ENCODE measurements at places on chromosomes 3 and 15.

- no peak for DNase-seq
Observed at GRCh38 chr15:57307527-57308169, 68.7 kb upstream of the CGNL1 start.

GRCh38 chr3:122057671-122058070 lies 2.5 kb downstream of the CD86 start:
- no peak for DNase-seq

- no peak for DNase-seq
Observed at GRCh38 chr3:138781012-138781470, 53.7 kb downstream of the PIK3CB start.

DNA sequence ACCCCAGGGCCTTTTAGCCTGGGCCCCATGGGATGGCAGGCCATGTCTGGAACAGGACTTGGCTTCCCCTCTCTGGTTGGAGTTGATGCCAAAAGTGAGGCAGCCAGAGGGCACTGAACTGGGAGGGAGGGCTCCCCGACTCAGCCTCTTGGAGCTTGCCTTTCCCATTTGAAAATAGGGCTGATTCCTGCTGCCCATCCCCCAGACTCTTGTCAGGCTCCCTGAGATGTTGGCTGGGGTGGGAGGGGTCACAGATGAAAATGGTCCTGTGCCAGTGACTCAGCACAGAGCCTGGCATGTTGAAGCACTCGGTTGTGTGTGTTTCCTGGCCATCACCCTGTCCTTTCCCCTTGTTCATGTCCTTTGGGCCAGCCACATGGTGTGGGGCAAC lies 6.6 kb downstream of the PPCDC start:
- peak; percentile 43 for DNase-seq

DNA sequence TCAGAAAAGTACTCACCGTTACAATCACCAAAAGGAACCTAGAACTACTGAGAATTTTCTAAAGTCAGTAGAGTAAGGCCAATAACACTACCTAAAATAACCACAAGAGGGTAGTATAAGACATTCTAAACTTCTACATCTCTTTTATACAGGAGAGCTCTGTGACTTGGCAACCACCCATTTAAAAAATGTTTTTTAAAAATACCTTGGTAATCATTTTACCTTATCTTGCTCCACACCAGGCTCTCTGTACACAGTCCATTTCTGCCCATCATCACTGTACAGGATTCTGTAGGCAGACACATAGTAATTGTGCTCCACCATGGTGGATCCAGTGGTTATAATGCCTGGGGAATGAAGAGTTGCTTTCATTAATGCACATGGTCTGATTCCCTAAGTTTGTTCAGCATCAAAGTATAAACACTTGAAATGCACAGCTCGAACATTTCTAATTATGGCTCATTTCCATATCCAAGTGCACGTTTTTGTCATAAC lies 54.5 kb downstream of the ST3GAL6 start:
- DNase-seq: no peak

DNA sequence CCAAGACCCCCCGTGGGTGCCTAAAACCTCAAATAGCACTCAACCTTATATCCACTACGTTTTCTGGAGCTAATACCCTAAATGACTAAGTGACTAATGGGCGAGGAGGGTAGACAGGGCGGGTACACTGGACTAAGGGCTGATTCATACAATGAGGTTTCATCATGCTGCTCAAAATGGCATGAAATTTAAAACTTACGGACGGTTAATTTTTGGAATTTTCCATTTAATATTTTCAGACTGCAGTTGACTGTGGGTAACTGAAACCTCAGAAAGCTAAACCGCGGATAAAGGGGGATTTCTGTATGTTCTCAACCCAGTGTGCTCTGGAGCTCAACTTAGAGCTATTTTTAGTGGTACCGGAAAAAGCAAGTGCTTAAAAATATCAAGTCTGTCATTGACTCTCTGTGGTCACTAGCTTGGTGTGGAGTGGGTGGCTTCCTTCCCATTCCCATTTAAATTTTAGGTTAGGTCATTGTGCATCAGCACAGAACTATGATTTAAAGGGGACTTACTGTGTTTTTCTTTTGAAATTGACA lies 72.9 kb downstream of the LRRC28 start:
- no peak for DNase-seq

DNA sequence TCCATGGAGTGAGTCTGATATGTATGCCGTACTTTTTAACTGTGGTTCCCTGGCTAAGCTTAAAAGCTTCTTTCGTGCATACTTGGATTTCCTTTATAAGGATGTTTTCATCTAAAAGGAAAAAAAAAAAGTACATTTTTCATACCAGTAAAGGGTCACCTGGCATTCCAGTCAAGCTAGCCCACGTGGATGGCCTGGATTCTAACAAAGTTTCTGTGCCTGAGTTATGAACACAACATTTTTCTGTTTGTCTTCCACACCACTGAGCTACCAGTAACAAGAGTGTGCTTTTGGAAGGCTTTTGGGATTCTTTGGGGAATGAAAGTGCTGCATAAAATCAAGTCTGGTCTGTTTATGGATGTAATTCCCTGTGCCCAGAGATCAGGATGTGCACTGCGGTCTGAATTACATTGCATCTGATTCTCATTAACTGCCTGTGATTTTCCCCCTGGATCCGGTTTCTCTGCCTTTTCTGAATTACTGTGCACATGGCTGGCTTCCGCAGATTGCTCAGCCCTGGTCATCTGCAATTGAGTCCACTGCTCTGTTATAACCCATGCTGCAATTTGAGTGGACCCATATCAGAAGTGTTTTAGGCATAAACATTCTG lies 38.2 kb upstream of the MAGI1 start:
- DNase-seq: no peak

- DNase-seq: no peak
Observed at GRCh38 chr3:151300539-151300938, 16.1 kb downstream of the GPR87 start.

DNA sequence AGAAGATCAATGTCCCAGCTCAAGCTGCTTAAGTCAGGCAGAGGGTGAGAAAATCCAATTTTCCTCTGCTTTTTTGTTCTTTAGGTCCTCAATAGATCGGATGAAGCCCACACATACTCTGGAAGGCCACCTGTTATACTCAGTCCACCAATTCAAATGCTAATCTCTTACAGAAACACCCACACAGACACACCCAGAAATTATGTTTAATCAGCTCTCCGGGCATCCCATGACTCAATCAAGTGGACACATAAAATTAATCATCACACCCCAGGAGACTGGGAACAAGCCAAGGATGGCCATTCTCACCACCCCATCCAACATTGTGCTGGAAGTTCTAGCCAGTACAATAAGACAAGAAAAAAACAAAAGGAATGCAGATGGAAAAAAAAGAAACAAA lies 67.8 kb upstream of the SLC24A5 start:
- no peak for DNase-seq

- no peak for DNase-seq
Observed at GRCh38 chr3:4894891-4895530, 84.2 kb upstream of the BHLHE40 start.

DNA sequence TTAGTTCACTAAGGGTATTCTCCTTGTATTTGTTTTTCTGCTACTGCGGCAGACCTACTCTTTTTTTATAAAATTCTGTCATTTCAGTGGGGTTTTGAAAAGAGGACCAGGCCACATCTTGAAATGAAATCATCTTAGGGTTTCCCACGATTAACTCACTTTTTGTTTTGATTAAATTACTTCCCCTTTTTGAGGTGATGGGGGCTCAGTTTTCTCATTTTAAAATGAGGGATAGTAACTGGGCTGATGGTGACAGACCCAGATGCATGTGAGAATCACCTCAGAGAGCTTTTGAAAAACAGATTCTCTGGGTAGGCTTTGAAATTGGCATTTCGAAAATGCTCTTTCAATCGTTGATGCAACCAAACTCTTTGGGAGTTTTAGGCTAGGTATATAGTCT lies 24.2 kb downstream of the UBE2Q2 start:
- no peak for DNase-seq

GRCh38 chr3:148878095-148878494 lies 13.0 kb downstream of the CPA3 start:
- no peak for DNase-seq

- peak; percentile 27 for DNase-seq
Observed at GRCh38 chr15:74383695-74384565, 16.5 kb upstream of the CYP11A1 start.

GRCh38 chr3:22377421-22377820 lies 626.4 kb upstream of the ZNF385D start:
- DNase-seq: no peak

DNA sequence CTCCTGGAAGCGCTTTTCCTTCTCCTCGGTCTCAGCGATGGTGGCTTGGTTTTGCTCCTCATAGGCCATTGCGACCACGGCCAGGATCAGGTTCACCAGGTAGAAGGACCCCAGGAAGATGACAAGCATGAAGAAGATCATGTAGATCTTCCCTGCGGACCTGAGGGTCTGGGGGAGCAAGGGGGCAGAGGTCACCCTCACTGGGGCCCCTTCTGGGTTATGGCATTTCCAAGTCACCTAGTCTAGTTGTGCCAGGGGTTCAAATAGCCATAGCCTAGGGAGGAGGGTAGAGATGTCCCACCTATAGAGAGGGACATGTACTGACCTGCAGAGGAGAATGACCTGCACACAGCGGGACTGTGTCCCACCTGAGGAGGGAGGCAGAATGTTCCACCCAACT lies 43.5 kb downstream of the SCN5A start:
- no peak for DNase-seq

DNA sequence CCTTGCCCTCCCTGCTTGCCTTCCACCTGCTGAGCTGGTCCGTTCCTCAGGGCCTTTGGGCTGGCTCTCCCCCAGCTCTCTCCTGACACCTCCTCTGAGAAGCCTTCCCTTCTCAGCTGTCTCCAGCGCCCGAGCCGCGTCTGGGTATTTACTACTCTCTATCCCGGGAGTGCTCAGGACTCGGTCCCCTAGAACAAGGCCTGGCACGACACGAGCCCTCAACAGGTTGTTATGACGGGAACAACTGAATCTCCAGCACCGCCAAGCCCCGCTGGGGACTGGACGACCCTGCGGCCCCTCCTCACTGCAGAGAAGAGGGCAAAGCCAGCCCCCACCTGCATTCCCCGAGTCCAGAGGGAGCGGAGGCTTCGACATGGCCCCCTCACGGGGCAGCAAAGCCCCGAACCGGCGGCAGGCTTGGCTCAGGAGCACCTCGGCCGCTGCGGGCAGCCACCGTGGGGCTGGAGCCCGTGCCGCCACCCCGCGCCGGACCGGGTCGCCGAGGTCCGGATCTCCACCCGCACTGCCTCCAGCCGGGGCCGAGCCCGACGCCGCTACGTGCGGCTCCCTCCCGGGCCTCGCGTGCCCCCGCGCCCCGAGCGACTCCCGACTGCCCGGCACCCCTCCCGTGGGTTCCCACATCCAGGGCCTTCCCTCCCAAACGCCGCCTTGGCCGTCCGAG lies 792 bp downstream of the TPRA1 start:
- DNase-seq: no peak

DNA sequence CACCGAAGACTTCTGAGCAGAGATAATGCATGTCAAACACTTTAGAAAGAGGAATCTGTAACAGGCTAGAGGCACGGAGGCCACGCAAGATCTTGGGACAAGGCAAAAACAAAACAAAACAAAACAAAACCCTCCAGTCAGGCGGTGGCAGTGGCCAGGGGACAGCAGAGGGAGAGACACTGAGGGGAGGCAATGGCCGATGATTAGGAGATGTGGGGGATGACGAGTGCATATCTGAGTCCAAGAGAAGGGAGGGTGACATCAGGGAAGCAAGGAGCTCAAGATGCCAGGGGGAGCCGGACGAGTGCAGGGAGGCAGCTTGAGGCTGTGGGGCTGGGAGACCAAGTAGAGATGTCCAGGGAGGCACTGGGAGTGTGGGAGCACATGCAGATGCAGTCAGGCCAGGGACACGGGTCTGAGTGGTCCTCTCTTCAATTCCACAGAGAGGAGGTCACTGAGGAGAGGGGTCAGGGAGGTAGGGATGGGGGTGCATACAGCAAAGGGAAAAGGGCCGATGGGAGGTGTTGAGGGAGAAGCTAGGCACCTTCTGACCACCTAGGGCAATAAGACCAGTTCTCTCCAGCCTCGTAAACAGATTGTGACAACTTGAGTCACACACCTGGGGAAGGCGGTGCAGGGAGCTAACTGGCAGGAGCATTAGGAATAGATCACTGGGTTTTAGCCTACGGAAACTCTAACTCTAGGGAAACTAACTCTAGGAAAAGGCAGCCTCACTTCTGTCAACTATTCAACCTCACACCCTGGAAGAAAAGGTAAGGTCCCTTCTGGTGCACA lies 29.6 kb downstream of the SLCO2A1 start:
- no peak for DNase-seq

DNA sequence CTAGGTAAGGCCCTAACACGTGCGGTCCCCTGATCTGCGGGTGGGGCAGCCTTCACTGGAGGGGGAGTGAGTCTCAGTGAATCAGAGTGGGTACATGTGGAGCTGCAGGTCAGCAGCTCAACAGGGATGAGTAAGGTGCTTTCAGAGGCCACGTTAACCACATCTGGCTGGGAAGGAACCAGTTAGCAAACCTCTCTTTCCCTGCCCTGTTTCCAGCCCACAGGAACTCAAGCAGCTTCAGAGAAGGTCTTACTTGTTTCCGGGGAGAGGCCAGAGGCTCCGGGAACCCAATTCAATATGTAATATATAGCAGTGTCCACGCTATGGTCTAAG lies 175.3 kb downstream of the XXYLT1 start:
- no peak for DNase-seq

GRCh38 chr3:61997101-61997500 lies 376.2 kb downstream of the FEZF2 start:
- DNase-seq: no peak

DNA sequence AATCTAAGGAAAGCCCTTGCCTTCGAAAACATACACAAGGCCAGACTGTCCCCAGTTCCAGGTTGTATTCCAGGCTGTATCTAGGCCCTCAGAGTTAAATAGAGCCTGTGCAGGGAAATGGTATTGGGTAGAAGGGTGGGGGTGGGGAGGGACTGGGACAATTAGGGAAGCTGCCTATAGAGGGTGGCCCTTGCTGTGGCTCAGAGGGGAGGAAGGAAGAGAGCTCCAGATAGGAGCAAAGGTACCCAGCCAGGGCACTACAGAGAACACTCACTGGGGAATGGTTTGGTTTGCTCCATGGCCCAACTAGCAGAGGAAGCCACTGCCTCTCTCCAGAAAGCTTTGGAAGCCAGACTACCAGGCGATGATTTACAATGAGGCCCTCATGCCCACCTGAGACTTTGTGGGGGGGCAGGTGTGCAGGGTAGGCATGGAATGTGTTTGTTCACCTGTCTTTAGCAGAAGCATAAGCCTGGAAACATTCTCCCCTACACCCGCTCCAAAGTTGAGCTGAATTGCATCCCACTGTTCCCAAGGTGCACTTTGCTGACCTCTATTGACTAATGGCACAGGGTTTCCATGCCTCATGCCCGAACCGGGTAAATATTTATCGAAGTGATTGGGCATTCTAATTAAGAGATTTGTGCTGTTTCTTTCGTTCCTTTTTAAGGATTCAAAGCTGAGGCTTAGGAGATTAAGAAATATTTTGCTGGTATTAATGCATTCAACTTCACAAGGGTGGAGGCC lies 6.3 kb upstream of the TLE3 start:
- DNase-seq: no peak

Data from mucosa of descending colon (tissue), 3 donors.